ENCODE measurements at places on chromosomes 6 and 20.

DNA sequence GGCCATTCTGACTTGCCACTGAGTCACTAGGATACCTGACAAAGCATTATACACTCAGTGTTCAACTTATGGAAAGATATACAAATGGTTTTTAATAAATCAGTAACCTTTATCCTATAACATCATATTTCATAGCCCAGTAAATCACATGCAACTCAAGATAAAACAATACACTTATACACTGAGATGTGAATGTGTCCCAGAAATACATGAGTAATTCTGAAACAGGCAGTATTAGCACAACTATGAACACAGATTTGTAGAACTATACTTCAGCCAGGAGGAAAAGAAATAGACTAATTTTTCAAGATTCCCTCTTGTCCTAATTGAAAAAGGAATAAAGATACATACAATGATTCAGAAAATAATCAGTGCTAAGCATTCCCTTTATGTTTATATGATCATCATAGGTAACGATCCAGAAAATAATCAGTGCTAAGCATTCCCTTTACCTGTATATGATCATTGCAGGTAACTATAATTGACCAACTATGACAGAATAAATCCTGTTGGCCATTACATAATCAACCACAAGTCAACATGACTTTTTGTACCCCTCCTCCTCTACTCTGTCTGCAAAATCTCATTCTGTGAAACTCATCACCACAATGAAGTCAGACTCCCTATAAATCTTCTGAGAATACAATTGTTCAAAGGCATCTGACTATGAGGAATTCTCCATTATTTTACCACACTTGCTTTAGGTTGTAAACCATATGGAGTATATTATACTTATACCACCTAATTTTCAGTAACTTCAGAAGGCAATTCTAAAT, 30.3 kb downstream of the HACE1 start:
- DNase-seq: peak; percentile 56

GRCh38 chr6:167044696-167045095, 45.5 kb downstream of the CEP43 start:
- no peak for DNase-seq

DNA sequence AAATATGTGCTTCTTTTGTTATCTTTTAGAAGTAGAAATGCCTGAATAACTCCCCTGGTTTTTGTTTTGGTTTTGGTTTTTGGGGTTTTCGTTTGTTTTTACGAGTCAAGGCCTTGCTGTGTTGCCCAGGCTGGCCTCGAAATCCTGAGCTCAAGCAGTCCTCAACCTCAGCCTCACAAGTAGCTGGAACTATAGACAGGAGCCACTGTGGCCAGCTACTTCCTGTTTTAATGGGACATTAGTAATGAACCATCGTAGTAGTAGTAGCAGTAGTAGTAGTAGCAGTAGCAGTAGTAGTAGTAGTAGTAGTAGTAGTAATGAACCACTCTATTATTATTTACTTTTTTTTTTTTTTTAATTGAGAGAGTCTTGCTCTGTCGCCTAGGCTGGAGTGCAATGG, 66.0 kb downstream of the UBR2 start:
- DNase-seq: no peak

GRCh38 chr6:44672086-44672485, 284.6 kb downstream of the CDC5L start:
- DNase-seq: no peak

DNA sequence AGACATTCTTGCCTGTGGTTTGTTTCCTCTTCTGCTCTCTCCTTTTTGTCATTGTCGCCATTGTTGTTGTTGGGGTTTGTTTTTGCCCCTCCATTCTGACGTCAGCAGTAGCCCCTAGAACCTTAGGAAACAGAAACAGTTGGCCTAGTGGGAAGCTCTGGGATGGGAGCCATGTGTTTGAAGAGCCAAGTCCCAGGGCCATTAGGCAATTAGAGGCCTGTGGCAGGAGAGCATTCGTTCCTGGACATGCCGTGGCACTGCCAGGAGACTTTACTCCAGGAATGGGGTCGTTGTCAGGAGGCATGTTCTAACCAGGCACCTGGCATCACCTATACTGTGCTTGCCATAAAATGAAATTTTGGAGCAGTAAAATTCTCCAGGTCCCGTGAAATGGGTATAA, 39.7 kb downstream of the PPARD start:
- DNase-seq: no peak

- no peak for DNase-seq
Measured at GRCh38 chr20:59153355-59153681, 10.3 kb upstream of the ZNF831 start.

GRCh38 chr6:90778417-90779203, 191.7 kb upstream of the MAP3K7 start:
- no peak for DNase-seq

GRCh38 chr20:13784271-13784892, 337 bp downstream of the ESF1 start:
- no peak for DNase-seq

DNA sequence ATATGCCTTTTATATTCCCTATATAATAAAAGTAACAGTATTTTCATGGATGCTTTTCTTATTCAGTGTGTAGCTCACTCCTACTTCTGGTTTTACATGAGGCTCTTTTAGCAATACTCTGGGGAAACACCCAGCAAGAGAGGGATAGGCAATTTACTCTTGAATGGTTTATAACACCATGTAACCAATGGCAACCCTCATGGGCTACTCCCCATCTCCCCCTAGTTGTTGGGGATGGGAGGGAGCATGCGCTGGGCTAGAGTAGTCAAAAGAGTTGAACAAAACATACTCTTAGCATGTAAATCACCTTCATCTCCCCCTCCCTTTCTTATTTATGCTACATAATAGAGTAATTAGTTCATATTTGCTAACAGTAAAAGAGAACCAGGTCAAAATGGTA, 140.1 kb upstream of the LRFN2 start:
- DNase-seq: no peak

- DNase-seq: no peak
Measured at GRCh38 chr6:23656255-23657194, 469.5 kb upstream of the NRSN1 start.

- no peak for DNase-seq
Measured at GRCh38 chr6:41547799-41548097, 1.6 kb downstream of the FOXP4 start.

GRCh38 chr6:66508433-66508832, 801.4 kb upstream of the EYS start:
- DNase-seq: no peak

GRCh38 chr6:139390447-139390846, 16.0 kb upstream of the CITED2 start:
- DNase-seq: no peak

GRCh38 chr6:17339308-17339670, 54.1 kb upstream of the CAP2 start:
- DNase-seq: no peak

DNA sequence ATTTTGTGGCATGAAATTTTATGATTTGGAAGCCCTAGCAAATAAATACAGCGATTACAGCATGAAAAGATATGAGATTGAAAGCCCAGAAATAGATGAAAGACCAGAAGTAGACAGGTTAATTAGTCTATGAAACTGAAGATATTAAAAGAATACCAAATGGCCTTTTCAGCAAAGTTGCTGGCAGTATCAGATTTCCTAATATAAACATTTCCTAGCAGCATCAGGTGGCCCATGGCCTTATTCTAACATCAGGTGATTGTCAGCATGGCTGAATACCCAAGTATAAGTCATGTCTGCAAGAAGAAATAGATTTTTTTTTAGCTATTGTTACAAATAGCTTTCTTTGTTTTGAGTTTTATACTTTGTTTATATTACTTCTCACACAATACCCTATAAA, 93.2 kb downstream of the CLVS2 start:
- DNase-seq: no peak

DNA sequence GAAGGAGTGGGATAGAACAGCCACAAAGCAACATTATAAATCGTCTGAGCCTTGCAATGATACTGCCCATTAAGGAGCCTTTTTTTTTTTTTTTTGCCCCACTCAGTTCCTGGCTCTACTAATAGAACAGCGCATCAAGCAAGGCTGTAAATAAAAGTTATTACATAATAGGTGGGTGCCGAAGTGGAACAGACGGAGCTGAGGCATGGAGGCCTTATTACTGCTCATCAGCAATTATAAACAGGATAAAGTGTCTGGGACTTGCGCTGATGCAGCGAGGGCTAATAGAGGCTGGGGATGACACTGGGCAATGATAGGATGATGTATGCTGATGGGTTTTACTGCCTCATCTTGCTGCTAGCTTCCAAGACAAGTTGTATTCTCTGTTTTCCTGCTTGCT, 272.1 kb downstream of the ZFAND3 start:
- no peak for DNase-seq

GRCh38 chr6:74654296-74654695, 551.6 kb downstream of the COL12A1 start:
- DNase-seq: no peak

Data from kidney glomerular epithelial cell (primary cell).